NCI-H187 (cell line): ENCODE measurements at places on chromosomes 5 and 9.

- DNase-seq = peak; percentile 33
Measured at GRCh38 chr5:149796030-149796429, 65.9 kb downstream of the PPARGC1B start.

DNA sequence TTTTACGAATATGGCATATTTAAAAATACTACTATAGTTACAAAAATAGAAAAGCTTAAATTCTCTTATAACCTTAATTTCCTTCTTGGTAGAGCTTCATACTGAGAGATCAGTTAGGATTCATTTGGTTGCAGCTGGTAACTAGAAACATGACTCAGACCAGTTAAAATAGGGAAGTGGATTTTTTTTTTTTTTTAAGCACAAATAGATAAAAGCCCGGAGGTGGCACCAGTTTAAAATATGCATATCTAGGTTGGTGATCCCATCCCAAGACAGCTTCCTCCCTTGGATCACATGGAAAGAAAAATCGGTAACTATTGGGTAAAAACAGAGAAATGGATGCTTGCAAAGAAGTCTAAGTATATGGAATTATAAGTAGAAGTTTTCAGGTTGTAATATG, 1634.3 kb downstream of the MAT2B start:
- no peak for DNase-seq

DNA sequence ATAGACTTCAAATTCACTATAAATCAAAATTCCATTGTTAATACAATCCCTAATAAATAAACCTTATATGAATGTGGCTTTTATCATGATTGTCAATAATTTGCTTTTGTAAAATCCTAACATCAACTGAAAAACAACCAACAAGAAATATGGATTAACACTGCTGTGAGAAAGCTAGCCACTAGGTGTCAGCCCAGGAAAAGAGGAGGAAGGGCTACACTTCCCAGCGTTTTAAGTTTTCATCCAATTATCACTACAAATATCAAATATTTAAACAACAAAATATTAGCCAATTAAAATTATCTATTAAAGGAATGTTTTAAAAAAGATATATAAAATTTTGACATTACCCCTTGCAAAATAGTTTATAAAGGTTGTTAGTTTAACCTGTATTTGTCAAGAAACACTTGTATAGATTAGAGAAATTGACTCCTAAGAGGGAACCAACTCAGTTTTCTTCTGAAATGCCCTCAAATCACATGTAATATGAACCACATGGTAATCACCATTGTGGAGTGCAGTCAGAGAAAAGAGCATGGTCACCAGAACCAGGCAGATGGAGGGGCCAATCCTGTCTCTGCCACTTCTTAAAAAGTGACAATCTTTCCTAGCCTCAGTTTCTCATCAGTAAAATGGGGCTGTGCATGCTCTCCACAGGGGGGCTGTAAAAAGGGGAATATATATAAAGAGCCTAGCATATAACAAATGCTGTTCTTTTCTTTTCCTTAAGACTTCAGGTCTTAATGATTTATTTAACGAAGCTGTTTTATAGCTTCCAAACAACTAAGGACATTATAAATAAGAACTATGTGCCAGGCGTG, 188.2 kb downstream of the CRB2 start:
- DNase-seq = no peak

- no peak for DNase-seq
Measured at GRCh38 chr5:36751886-36752285, 124.7 kb upstream of the NIPBL start.

- DNase-seq = no peak
Measured at GRCh38 chr9:20835377-20836286, 151.6 kb downstream of the FOCAD start.

- peak; percentile 84 for DNase-seq
Measured at GRCh38 chr5:110054240-110054639, 364.5 kb downstream of the MAN2A1 start.
